ENCODE measurements at places on chromosomes 6 and 20.

DNA sequence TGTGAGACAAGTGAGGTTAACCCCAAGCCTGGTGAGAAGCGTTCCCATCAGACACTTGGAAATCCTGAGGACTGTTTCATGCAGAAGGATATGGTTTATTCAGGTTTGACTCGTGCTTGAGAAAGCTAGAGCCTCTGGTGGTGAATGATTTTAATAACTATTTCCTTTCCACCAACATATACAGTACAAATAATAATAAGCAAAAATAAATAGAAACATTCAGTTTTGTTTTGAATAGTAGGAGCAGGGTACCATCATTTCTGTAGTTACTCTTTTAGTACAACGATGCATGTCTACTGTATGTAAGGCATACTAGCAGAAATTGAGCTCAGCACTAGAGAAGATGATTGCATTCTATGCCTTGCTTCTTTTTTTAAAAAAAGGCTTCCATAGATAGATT lies 33.5 kb downstream of the PLG start:
- DNase-seq = no peak

DNA sequence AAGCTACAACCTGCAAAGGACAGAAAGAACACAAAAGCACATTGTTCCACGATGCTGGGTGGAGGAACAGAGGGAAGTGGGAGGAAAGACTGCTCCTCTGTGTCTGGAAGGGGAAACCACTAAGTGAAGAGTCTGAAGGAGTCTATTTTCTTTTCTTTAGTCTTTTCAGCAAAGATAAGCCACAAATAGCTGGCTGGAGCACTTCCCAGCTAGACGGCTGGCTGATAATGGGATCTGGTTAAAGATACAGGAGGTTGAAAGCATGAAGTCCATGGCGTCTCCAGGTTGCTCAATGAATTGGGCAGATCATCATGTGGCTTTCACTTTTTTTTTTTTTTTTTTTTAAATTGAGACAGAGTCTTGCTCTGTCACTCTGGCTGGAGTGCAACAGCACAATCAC lies 154.0 kb upstream of the KCNG1 start:
- no peak for DNase-seq

DNA sequence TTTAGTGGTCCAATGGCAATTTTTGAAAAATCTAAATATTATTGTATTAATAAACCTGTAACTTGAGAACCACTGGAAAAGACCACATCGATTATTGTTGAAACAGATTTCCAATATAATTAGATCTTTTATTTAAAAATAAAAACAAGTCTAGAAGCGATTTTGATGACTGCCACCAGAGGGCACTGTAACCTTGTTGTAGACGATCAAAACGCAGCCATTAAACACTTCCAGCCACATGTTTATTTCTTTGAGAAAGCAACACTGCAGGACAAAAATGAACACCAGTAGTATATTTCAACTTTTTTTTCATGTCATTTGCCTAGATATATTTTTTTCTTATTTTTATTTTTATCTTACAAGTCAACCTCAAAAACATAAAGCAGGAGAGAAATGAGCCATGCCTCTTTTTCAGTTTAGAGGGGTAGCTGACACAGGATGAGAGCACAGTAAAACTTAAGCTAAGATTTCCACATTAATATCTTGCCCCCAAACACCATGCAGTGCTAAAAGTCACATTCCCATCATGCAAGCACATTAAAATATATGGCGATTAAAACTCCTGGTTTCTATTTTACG lies 115.4 kb downstream of the OPRM1 start:
- DNase-seq = peak; percentile 59

DNA sequence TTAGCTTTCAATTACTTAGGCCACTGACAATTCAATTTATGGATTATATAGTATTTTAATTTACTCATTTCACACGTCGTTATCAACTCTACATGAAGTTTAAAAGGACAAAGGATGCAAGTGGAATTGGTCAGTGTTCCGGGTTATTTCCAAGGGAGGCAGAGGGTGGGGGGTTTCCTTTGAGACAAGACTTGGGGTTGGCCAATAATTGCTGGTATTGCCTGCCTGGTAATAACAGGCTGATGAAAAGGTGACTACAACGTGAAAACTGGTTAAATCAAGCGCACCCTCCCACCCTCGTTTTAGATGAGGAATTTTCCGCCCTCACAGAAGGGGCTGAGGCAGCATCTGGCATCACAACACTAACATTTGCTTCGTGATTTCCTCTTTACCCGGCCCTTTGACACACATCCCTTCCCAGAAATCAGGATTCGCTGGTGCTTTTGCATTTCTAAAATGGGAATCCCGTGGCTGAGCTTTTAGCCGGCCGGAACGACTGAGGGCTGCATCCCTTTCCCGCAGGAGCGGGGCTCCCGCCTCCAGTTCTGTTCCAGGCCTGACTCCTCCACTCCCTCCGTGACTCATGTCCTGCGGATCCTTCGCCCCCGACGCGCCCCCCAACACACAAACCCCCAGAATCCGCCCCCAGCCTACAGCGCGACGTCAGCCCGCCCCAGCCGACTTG lies 999 bp upstream of the PIM1 start:
- peak; percentile 77 for DNase-seq

DNA sequence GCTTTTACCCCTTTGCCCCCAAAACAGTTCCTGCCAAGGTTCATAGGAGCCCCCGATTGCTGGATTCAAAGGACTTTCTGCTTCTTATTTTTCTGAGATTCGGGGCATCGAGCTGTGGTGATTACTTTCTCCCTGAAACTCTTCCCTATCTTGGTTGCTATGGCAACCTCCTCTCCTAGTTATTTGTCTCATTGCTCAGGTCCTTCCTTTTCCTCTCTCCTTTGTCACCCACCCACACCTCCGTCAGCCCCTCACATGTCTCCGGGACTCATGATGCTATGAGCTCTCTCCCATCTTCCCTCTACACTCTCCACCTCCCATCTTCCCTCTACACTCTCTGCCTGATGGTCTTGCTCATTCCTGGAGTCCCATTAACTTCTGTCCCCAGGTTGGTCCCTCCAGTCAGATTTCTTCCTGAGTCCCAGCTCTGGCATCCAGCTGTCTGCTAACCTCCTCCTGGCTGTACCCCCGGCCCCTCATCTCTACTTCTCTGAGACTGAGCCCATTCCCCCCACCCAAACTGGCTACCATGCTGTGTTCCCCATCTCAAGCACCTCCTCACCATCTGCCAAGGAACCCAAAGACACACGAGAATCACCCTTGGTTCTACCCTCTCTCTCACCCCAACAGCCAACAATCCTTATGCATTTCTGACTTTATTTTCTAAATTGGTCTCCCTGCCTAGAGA lies 30.2 kb upstream of the NNAT start:
- DNase-seq = no peak

DNA sequence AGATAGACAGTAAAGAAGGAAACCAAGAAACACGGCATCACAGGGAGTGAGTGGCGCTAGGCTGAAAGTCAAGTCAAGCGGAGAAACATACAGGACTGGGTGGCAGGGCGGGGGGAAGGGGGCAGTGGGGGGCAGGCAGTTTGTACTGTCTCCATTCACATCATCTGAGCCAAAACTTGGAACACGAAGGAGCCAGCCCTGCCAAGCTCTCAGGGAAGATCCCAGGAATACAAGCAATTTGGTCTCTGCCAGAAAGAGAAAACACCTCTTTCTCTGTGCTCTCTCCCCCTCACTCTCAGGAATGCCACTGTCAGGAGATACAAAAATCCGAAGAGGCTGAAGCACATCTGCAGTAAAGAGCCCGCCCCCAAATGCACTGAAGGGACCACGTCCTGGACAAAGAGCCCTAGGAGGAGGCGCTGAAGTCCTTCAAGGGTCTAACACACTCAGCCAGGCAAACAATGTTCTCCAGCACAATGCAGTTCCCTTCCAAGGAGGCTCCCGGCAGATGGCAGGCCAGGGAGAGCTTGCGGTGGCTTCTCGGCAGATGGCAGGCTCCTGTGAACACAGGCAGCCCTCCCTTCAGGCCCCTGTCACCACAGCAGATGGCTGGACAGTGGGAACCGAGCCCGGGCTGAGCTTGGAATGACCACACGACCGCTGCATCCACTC lies 90.0 kb downstream of the ATP9A start:
- DNase-seq = peak; percentile 89

DNA sequence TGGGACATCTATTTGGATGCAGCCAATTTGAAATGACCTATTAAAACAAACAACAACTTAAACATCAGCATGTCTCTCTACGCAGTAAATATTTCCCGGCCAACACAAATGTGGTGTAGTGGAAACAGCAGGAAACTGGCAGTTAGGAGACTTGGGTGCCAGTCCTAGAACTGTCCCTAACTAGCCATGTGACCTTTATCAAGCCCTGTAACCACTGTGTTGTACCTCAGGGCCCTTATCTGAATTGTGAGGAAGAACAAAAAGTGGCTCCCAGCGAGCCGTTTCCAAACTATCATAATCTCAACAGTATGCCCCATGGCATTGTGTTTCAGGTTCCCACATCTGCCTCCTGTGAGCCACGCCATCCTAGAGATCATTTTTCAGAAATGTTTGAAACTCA lies 124.5 kb downstream of the IMPG1 start:
- no peak for DNase-seq

GRCh38 chr20:11204926-11205768 lies 531.3 kb upstream of the JAG1 start:
- DNase-seq = peak; percentile 38

DNA sequence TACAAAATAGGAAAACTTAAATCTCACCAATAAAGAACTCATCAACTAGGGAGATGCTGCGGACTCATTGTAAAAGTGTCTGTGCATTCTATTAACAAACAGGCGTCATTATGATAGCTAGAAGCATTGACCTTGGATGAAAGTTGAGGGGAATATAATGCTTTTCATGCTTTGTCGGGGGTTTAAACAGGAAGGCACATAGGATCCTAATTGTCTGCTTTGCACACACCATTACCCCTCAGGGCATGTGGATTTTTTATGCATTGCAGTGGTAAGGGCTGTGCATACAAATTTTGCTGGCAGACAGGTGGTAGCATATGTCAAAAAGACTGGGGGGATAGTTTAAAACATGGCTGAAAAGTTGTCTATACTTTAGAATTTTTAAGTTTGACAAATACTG lies 447.9 kb upstream of the PLCB4 start:
- DNase-seq = no peak

GRCh38 chr20:21361266-21361665 lies 36.1 kb downstream of the NKX2-4 start:
- no peak for DNase-seq

- DNase-seq = no peak
These were observed 210.5 kb downstream of the MOXD1 start for GRCh38 chr6:132190815-132191175.

DNA sequence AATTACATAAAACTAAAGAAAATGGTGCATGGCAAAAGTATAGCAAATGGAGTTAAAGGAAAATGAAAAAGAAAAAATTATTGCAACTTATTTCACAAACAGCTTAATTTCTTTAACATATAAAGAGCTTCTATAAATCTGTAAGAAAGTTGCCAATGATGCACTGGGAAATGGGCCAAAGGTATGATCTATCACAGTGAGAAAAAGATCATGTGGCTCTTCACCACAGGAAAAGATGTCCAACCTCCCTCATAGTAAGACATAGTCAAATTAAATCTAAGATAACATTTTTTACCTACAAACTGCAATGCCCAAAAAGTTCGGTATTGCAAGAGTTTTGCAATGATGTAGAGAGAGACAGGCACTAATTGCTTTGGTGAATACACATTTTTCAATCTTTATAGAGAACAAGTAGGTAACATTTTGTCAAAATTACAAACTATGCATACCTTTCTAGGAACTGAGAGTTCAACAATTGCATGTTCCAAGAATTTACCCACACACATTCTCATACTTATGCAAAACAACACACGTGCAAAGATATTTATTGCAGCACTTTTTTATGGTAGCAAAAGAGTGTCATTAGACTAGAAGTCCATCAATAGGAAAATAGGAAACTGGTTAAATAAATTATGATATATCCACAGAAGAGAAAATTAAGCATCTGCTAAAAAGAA lies 372.6 kb downstream of the QKI start:
- no peak for DNase-seq

DNA sequence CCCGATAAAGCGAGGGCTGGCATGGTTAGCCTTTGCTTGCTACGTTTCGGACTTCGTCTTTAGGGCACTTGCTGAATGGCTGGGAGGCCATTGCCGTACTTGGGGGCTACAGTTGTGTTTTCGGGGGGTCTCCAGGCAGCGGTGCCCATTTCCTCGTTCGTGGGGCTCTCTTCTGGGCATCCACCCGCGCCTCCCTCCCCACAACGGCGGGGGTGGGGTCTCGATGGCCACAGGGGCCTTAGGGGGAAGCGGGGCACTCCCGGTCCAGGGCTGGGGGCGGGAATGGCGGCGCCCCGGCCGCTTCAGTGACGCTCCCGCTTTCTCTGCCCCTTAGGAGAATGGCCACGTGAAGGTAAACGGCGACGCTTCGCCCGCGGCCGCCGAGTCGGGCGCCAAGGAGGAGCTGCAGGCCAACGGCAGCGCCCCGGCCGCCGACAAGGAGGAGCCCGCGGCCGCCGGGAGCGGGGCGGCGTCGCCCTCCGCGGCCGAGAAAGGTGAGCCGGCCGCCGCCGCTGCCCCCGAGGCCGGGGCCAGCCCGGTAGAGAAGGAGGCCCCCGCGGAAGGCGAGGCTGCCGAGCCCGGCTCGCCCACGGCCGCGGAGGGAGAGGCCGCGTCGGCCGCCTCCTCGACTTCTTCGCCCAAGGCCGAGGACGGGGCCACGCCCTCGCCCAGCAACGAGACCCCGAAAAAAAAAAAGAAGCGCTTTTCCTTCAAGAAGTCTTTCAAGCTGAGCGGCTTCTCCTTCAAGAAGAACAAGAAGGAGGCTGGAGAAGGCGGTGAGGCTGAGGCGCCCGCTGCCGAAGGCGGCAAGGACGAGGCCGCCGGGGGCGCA lies 2.4 kb downstream of the MARCKS start:
- peak; percentile 25 for DNase-seq

GRCh38 chr6:137647762-137648447 lies 153.7 kb upstream of the OLIG3 start:
- DNase-seq = no peak

GRCh38 chr20:31842471-31843157 lies 2.8 kb downstream of the FOXS1 start:
- no peak for DNase-seq

- DNase-seq = no peak
These were observed 26.7 kb downstream of the KAT14 start for GRCh38 chr20:18164356-18164755.

GRCh38 chr20:30985386-30985785 lies 272.1 kb upstream of the DEFB115 start:
- DNase-seq = peak; percentile 25

DNA sequence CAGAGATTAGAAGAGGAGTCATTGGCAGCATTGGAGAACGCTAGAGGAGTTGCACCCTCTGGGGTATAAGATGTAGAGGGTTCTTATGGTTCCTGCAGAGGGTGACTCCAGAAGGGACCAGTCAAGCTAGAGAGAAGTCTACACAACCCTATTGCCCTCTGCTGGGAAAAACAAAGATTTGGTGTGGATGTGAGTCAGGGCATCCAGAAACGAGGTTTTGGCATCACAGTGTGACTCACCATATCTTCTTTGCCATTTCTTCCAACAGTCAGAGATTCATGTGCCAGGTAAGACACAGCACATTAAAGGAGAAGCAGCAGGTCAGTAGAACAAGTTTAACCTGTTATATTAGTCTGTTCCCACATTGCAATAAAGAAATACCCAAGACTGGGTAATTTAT lies 598.8 kb downstream of the MAFB start:
- peak; percentile 7 for DNase-seq

- no peak for DNase-seq
These were observed 1.8 kb upstream of the SPEF1 start for GRCh38 chr20:3783068-3783489.

- no peak for DNase-seq
These were observed 182.5 kb downstream of the MAFB start for GRCh38 chr20:40506537-40506939.
